Foreskin melanocyte (primary cell): ENCODE measurements at places on chromosomes 5 and 9.

GRCh38 chr9:7456793-7457530 lies 342.6 kb downstream of the DMAC1 start:
- DNase-seq = no peak

- DNase-seq = no peak
These were observed 441.8 kb upstream of the SGCD start for GRCh38 chr5:155885199-155885598.

DNA sequence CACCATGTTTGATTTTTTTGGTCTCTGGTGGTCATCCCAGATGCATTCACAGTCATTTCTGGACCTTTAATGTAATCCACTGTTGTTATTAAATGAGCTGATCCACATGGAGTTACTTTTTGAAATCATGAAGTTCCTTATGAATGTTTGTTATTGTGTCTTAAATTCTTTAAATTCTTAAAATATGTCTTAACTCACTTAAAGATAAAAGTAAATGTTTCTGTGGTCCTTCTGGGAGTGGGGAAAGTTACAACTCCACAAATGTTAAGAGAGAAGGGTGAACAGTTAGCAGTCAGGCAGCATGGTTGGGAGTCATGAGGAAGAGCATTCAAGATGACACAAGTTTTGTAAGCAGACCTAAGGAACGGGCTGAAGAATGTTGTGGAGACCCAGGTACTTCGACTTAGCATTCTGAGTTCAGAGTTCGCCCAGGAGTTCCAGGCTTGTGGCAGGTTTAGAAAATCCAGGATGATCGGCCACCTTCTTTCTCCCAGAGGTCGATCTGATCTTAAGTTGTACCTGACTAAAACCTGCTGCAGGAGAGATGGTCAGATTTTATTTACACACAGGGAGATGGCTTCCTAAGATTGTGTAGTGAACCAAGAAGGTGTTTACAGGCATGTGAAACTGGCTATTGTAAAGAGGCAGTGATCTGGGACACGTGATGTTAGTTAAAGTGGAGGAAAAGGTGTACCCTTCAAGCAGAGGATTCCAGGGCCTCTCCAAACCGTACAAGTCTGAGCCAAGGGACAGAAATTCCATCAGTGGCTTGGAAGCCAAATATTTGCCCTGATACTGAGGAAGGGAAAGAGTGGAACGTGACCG lies 17.2 kb downstream of the SLC1A1 start:
- no peak for DNase-seq

DNA sequence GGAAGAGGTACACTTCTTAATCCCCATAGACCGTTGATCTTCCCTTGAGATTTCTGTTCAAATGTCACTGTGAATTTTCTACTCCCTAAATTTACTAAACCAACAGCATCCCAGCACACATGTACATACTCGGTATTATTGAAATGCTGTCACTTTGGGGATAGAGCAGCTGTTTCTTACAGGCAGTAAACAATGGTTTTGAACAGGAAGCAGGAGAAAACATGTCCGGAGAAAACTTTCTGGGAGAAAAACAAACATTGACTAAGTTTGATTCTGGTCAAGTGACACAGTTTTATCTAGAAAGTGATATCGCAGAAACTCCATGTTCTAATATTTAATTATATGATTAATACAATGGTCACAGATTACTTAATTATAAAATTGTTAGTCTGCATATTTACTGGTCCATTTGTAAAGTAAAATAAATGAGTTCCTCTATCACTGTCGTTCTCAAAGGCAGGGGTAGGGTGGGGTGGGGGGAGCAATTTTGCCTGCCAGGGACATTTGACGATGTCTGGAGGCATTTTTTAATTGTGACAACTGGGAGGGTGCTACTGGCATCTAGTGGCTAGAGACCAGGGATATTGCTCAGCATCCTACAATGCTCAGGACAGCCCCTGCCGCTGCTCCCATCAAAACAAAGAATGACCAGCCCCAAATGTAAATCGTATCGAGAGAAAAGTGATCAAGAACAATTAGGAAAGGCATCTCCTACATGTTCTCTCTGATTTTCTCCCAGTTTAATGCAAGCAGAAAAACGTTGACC lies 12.2 kb downstream of the TAS2R1 start:
- no peak for DNase-seq

DNA sequence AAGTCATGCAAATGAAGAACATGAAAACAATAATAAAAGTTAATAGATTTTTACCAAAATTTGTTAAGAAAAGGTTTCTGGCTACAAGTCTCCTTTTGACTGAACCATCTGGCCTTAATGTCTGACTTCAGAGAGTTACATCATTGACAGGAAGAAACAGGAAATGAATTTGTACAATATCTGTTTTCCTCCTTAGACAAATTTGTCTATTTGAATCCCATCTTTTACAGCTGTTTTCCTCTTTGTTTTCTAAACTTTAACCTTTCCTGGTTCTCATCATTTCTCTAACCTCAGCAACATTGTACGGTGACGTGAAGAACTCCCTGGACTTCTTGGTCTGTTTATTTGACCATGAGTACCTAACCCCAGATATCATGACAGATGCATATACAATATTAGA lies 567.5 kb upstream of the RIOK2 start:
- no peak for DNase-seq

DNA sequence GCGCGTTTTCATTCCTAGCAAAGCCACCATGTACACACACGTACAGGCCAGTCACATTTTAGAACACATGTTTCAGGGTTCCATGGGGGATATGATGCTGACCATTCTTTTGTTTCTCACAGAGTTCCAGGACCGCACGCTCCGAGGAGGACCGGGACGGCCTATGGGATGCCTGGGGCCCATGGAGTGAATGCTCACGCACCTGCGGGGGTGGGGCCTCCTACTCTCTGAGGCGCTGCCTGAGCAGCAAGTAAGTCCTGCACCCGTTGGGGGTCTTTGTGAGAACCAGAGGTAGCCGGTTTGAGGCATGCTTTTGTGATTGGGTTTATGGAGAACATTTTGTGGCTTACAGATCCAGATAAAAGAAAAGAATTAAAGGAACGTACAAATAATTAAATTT lies 30.8 kb downstream of the ADAMTSL1 start:
- no peak for DNase-seq

- DNase-seq = peak; percentile 72
These were observed 243.8 kb downstream of the BNC2 start for GRCh38 chr9:16626577-16627130.

- no peak for DNase-seq
These were observed 110.8 kb downstream of the SMARCA2 start for GRCh38 chr9:2125906-2126305.

DNA sequence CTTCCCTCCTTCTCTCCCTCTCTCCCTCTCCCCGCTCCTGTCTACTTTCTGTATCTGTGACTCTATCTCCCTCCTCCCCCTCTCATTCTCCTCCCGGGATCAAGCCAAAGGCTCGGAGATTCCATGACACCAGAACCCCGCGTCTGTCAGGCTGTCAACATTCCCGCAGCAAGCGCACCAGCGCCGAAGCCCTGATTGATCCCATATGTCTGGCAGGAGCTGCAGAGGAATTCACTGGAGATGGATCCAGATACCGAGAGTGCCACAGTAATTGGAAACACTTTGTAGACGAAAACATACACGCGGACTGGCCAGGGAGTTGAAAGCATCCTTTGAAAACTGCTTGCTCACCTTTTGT lies 300 bp upstream of the SVEP1 start:
- DNase-seq = peak; percentile 2

DNA sequence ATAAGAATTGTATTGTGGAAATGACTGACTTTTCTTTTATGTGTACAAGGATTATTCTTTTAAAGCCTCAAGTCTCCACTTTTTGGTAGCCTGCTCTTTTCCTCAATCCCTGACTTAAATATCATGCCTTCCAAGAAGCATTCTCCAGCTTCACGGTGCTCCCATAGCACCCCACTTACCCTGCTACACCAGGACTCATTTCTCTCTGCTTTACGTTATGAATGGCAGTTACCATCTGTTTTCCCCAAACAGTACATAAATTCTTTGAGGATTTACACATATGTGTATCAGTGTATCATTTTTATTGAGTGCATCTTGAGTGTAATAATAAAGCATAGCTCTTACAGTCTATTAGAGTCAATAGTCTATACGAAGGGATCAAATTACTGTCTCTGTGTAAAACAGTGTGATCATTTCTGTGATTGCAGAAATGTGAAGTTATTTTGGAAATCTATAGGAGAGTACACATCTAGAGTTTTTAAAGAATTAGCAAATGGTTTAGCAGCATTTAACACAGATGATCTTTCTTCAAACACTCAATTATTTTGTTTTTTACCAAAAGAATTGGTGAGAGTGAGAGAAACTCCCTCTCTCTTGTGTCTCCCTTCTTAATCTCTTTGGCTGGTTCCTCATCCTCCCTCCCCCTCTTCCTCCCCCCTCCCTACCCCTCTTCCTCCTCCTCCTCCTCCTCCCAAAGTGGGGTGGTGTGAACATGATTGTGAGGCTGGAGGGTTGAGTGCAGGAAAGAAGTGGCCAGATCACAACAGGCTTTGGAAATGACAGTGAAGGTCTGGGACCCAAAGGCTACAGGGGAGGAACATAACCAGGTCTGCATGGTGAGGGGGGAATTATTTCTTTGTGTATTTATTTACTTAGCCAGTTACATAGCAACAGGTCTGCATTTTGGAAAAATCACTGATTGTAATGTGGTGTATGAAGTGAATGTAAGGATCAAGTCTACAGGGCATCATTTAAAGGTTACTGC lies 27.6 kb upstream of the ECM2 start:
- no peak for DNase-seq

DNA sequence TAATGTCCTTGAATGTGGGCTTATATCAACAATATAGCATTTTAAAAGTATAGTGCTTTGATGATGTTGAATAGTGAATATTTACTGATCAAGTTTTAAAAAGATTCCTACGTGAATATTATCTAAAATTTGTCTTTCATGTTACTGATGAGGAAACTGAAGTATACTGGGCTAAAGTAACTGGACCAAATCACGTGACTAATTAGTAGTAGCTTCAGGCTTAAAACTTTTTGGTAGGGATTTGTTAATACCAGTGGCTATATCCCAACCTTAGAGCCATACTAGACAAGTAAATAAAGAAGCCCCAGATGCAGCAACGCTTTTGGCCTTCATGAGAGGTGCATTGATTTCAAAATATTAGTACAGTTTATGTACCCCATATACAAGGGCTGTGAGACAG lies 152.1 kb upstream of the EDIL3 start:
- DNase-seq = no peak

DNA sequence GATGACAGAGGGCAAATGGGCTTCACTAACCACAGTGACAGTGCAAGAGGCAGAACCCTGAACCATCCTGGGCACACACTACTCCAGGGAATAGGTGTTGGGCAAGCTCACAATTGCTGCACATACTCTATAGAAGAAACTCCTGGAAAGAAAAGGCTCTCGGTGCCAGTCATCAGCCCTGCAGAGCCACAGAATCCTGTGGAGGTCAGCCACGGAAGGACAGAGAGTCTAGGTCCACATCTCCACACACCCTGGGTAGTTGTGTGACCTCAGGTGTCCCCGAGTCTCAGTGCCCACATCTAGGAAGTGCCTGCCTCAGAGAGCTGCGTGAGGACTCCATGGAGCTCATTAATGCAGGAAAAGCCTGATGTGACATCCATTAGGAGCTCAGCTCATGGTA lies 16.0 kb upstream of the ANGPTL2 start:
- no peak for DNase-seq

GRCh38 chr5:107821288-107821687 lies 150.6 kb upstream of the EFNA5 start:
- DNase-seq = no peak

GRCh38 chr5:68798877-68799843 lies 294.7 kb upstream of the SLC30A5 start:
- no peak for DNase-seq

DNA sequence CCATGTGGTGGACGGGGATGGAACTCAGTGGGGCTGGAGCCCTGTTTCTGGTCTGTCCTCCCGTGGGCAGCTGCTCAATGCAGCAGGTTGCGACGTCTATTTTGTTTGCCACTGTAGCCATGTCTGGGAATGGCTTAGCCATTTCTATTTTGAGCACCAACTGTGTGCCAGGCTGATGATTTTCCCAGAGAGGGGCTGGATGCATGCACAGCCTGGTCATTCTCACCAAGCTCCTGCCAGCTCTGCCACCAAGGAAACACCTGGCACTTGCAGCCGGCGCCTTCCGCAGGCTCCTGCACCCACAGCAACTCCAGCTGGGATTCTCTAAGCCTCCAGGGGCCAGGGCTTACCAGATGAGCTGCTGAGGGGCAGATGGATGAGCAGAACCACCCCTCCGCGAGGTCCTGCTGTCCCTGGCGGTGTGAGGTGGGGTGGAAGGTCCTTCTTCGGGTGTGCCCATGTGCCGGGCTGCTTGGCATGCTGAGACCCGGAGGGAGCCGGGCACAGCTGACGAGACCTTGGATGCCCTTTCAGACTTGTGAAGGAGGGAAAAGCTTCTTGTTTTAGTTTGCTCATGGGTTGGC lies 151.2 kb downstream of the RXRA start:
- no peak for DNase-seq

- no peak for DNase-seq
These were observed 372.8 kb upstream of the PIK3R1 start for GRCh38 chr5:67842806-67843205.
